ENCODE measurements at places on chromosomes 13 and 19. TPM values are rescaled to one million over a fixed set of nuclear protein-coding genes. Genes with fewer than 3 reads are reported as not detected.

- no peak for DNase-seq
Measured at GRCh38 chr19:16034180-16034579, 42.1 kb upstream of the TPM4 start.

DNA sequence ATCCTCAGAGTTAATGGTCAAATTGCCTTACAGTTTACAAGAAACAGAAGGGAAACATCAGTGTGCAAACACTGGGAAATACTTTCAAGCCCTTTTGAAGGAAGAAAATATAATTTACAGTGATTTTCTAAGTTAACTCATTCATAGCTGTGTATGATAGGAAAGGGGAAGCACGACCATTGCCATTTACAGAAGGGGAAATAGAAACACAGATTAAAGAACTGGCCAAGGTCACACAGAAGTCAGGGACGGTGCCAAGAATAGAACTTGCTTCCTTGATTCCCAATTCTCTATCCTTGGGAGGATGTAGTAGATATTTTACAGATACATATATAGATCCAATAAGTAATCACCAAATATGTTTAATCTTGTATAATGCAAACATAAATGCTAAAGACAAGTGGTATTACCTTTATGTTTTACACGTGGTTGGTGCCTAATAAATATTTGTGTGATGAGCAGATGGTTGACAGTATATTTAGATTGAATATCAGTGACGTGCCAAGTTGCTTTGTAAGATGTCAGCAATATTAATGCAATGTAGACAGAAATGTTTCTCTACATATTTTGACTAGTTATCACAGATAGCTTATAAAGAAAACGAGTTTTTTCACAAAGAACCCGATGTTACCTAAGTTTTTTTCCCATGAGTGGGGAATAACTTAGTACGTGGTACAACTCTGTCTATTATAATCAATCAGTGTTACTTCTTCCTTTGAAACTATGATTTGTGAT lies 73.1 kb downstream of the FLT1 start:
- DNase-seq = no peak

- DNase-seq = peak; percentile 74
Measured at GRCh38 chr13:77860507-77860981, 58.1 kb downstream of the EDNRB start.

DNA sequence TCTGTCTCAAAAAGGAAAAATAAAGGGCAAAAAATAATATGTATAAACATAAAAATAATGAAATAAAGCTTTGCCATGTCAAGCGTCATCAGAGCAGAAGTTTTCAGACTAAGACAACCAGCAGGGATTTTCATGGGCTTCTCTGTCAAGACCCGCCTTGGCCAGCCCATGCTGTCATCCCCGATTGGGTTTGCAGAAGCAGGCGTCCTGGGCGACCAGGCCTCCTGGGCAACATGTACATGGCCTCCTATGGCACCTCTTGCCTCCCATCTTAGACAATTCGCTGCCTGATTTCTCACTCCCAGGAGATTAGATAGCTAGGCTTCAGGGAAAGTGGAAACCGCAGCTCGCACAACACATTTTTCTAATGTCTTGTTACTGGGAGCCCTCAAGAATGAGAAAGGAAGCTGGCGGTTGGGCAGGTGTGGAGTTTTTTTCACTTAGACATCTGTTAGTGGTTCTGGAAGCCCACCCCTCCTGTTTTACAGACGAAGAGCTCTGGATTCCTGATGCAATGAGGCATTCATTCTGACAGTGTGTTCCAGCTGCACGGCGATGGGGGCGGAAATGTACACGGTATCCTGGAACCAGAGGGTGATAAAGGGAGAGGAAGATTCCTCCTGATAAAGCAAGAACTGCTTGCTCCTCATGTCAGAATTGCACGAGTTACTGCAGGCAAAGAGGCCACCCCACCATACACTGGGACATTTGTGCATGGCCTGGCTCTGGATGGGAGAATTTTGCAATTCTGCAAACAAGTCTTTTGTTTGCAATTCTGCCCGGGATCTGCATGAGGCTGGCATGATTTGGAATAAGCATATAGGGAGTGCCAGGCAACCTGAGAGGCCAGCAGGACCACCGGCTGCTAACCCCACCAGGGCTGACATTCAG lies 47.4 kb upstream of the KATNAL1 start:
- no peak for DNase-seq

DNA sequence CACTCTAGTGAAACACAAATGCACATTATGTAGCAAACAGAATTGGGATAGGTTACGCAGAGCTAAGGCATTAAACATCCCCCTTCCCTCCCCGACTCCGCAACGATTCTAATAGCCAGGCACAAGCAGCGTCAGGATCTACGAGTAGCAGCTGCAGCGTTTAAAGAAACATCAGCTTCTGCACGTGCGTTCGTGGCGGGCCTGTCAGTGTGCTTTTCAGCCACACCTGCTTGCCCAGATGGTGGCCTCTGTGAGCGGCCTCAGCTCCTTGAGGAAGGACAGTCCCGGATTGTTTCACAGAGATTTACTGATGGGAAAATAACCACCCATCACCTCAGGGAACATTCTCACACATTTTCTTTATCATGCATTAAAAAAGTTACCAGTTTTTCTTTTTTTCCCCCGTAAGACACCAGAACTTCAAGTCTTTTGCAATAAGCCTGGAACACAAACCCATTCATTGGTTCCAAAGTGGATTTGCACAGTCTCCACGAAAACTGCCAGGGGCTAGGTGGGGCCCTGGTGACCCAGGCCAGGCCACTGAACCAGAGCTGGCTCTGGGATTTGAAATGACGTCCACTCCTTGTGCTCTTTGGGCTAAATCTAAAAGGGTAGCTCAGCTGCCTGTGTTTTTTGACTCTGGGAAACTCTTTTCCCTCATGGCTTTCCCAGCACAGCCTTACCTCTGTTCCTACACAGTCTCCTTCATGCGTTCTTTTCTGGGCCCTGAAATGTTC lies 325.5 kb downstream of the KCNRG start:
- DNase-seq = no peak

GRCh38 chr19:42109896-42110295 lies 22.4 kb downstream of the POU2F2 start:
- no peak for DNase-seq

DNA sequence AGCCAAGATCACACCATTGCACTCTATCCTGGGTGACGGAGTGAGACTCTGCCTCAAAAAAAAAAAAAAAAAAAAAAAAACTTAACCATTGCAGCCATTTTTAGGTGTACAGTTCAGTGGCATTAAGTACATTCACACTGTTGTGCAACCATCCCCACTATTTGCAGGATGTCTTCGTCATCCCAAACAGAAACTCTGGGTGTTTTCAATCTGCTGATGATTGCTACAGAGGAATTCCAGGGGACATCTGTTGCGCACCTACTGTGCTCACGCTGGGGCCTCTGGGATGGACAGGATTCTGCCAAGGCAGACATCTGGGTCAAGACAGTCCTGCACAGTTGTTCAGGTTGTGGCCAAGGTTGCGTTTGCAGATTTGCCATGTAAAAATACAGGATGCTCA lies 2.4 kb upstream of the APOC4 start:
- no peak for DNase-seq

DNA sequence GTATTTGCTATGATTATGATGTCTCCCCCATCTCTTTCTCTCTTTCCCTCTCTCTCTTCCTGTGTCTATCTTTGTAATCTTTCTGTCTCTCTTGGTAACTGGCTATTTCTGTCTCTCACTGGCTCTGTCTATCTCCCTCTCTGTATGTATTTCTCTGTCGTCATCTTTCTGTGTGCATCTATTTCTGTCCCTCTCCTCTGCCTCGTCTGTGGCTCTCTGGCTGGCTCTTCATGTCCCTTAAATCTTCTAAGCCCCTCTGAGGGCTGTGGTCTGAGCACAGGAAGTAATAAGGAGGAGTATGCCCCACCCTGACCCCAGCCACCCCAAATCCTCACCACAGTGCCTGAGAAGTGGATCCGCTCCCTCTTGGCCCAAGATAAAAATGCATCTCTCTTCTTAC lies 104.4 kb downstream of the DNAJC15 start:
- no peak for DNase-seq

GRCh38 chr13:33245505-33246158 lies 39.9 kb downstream of the STARD13 start:
- no peak for DNase-seq

The SLC7A10 gene
- total RNA-seq = not detected

The PLPPR3 gene
- total RNA-seq = 0.38 TPM

The FCAR gene
- total RNA-seq = not detected

The KLK14 gene
- total RNA-seq = not detected
